ENCODE measurements at places on chromosomes 12 and 14. TPM values are rescaled to one million over a fixed set of nuclear protein-coding genes. Genes with fewer than 3 reads are reported as not detected.

RTL1 gene
- 159 TPM for total RNA-seq

GRCh38 chr12:236445-236844, 22.5 kb upstream of the SLC6A12 start:
- no peak overlapping the region for H3K4me3 ChIP-seq
- no peaks in the 10 kb centered on the region for H3K4me1 ChIP-seq
- DNase-seq = no peak

DNA sequence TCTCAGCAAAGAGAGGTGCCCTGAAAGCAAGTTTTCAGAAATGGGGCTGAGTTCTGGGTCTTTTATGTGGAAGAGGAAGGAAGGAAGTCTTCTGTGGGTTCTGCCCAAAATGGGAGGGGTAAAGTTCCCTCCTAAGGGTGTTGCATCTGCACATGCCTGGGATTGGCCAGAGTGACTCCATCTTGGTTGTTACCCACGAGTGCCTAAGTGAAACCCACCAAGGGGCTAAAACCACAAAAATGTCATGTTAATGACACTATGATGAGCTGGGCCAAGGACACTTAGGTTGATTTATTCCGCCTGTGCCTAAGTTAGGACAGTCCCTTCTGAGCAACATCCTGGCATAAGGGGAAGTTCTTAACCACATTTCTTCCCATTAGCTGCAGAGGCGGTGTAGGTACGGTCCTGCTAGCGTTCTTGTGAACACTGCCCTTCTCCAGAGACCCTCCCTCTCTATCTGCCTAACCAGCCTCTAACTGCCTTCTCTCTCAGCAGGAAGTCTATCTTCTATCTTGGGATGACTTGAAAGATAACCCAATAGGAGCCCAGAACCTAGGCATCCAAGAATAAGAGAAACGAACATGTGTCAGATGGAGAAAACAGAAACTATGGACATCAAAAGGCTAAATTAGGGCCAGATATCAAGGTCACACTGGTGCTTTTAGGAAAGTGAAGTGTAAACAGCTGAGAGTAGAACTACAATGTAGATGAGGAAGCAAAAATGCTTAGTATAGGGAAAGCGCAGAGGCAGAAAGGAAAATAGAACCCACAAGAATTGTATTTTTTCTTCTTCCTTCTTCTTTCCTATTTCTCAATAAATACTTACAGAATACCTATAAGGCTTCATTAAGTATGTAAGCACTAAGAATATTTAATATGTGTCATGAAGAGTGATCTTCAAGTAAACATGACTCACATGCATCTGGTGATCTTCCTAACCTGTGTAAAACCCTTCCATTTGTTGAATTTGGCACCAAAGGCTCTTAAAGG, 104.2 kb upstream of the AMN1 start:
- no peak for DNase-seq
- H3K27me3 ChIP-seq = no peaks in the 10 kb centered on the region
- no peaks in the 10 kb centered on the region for H3K4me1 ChIP-seq
- H3K4me3 ChIP-seq = no peak overlapping the region
- H3K36me3 ChIP-seq = peaks cover 10% of the 10 kb centered on the region
- H3K27ac ChIP-seq = no peak overlapping the region

DNA sequence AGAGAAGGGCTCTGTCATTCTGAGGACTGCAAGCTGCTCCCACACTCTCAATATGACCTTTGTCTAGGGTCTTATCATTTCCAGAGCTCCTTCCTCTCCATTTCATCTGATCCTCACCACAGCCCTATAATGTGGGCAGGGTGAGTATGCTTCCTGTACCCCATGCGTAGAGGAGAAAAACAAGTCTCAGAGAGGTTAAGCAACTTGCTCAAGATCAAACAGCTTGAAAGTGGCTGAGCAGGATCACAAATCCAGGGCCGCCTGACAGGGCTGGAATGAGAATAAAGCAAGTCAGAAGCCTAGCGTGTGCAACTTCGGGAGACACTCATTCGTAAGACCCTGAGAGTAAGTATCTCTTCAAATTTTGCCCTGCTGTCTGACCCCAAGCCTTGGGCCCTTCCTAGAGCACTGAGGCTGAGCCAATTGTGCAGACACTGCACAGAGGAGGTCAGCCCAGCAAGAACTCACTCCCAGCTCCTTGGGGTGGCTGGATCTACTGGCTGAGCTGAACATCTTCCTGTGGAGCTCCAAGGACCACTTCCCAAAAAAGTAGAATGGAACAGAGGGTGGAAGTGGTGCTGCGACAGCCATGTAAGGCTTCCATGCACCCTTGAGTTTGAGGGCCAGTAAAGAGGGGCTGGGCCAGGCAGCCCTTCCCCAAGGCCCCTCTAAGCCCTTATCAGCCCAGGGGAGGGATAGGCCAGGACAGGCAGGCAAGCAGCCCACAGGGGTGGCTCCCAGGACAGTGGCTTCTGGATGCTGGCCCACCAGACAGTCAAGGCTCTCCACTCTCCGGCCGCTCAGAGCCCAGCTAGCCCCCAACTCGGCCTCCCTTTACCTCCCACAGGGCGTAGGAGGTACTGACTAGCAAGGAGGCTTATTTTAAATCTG, 10.5 kb downstream of the ZFP36L1 start:
- DNase-seq = no peak
- H3K27ac ChIP-seq = no peak overlapping the region
- no peaks in the 10 kb centered on the region for H3K27me3 ChIP-seq
- no peak overlapping the region for H3K4me3 ChIP-seq
- peaks cover 47% of the 10 kb centered on the region for H3K4me1 ChIP-seq
- peaks cover 5% of the 10 kb centered on the region for H3K36me3 ChIP-seq

DNA sequence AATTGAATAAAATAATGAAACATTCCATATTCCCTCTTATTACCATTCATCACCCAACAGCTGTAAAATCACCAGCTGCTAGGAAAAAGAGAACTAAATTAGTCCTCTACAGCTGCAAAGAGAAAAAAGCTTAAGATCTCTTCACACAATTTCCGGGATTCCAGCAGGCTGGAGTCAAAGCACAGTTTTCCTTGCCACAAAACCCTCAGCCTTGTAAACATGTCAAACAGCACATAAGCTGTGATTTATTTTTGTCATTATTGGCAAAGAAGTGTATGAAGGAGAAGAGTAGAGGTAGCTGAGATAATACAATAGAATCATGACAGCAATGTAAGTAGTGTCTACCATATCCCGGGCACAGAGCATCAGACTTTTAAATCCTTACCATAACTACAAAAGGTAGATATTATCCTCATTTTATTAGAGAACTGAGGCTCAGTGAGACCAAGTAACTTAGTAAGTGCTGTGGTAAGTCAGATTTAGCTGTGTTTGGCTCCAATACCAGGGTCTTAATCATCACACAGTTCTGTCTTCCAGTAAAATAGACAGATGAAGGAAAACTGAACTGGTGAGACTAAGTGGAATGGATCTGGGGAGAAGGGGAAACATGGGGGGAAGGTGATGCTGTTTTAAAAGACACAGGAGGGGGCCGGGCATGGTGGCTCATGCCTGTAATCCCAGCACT, 57.3 kb downstream of the NTN4 start:
- H3K4me3 ChIP-seq = no peak overlapping the region
- no peak overlapping the region for H3K27ac ChIP-seq
- H3K27me3 ChIP-seq = no peaks in the 10 kb centered on the region
- peaks cover 14% of the 10 kb centered on the region for H3K4me1 ChIP-seq

- H3K4me3 ChIP-seq = no peak overlapping the region
- no peak for DNase-seq
- no peak overlapping the region for H3K27ac ChIP-seq
- H3K27me3 ChIP-seq = peaks cover 19% of the 10 kb centered on the region
- no peaks in the 10 kb centered on the region for H3K36me3 ChIP-seq
- peaks cover 3% of the 10 kb centered on the region for H3K4me1 ChIP-seq
Measured at GRCh38 chr12:101475751-101476305, 692 bp downstream of the SPIC start.

DNA sequence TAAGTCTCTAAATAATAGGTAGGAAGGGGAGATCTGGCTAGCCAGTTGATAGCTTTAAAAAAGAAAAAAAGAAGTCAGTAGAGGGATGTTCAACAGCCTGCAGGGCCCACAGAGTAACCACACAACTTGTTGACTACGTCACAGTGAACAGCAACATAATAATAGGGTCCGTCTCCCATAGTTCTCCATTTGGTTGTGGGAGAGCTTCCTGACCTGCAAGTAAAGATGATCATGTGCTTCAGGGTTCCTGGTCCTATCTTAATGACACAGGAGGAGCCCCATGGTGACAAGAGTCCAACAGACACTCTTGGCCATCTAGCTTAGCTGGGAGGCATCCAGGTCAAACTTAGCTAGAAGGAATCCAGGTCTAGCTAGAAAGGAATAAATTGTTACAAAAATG, 36.2 kb downstream of the FGD6 start:
- no peaks in the 10 kb centered on the region for H3K4me1 ChIP-seq
- no peak overlapping the region for H3K27ac ChIP-seq
- DNase-seq = no peak

GRCh38 chr14:67151082-67151666, 38.1 kb upstream of the GARIN2 start:
- peaks cover 1% of the 10 kb centered on the region for H3K4me1 ChIP-seq
- DNase-seq = no peak
- no peak overlapping the region for H3K27ac ChIP-seq
- H3K27me3 ChIP-seq = no peaks in the 10 kb centered on the region

DNA sequence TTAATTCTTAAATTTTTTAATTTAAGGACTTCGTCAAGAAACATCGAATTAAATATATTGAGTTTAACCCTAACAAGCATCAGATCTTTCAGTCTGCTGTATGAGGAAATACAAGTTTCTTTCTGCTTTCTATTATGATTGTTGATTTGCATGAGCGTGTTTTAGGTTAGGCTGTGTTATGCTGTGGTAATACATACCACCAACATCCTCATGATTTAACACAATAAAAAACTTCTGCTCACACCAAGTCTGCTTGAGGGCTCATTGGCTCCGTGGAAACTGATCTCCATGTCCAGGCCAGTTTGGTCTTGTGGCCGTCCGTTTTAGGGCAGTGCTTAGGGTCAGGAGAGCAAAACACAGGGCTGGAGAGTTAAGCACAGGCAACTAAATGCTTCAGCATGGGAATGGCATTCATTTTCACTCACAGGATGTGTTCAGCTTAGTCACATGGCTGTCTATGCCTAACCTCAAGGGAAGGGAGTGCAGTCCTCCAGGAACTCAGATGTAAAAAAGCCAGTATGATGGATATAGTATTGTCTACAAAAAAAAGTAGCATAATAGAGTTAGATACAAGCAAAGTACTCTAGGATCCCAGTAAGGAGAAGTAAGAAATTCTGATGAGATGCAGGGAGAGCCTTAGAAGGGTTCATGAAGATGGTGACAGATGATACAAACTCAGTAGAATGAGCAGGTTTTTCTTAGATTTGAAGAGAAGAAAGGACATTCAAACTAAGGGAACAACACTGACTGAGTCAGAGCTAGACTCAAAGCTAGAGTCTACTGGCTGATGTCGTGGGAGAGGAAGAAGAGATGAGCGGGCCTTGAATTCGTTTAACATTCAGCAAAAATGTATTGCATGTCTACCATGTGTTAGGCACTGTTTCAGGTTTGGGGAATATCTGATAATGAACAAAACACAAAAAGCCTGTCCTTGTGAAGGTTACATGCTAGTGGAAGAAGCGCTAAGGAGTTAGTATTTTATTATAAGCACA, 16.3 kb downstream of the MARK3 start:
- peaks cover 3% of the 10 kb centered on the region for H3K36me3 ChIP-seq
- H3K27ac ChIP-seq = peak overlapping the region; percentile 21
- no peak for DNase-seq
- H3K27me3 ChIP-seq = no peaks in the 10 kb centered on the region
- H3K4me1 ChIP-seq = peaks cover 29% of the 10 kb centered on the region

MYF5 gene
- not detected for total RNA-seq

DNA sequence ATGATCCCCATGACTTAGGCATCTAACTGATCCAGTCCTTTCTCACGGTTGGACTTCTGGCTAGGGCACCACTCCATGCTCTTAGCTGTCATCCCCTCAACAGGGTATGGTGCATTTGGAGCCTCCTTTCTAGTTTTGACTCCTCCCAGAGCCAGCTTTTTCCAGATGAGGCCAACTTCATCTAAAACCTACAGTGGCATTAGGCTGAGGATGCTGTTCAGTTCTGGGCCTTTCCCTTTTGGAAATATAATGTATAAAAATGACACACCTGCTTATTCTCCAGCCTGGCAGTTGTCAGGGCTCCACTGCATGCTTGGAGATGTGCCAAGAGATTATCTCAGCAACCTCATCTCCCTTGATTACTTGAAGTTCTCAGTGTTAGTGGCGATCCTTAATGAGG, 239.7 kb downstream of the EMP1 start:
- H3K4me3 ChIP-seq = no peak overlapping the region
- DNase-seq = no peak
- peaks cover 7% of the 10 kb centered on the region for H3K4me1 ChIP-seq
- H3K27ac ChIP-seq = no peak overlapping the region
- no peaks in the 10 kb centered on the region for H3K36me3 ChIP-seq

SLC4A8 gene
- total RNA-seq = 11.8 TPM

GRCh38 chr12:56980941-56981530, 23.6 kb upstream of the RDH16 start:
- H3K4me3 ChIP-seq = no peak overlapping the region
- peaks cover 2% of the 10 kb centered on the region for H3K36me3 ChIP-seq
- no peaks in the 10 kb centered on the region for H3K27me3 ChIP-seq
- no peaks in the 10 kb centered on the region for H3K4me1 ChIP-seq
- no peak for DNase-seq
- H3K27ac ChIP-seq = no peak overlapping the region

DNA sequence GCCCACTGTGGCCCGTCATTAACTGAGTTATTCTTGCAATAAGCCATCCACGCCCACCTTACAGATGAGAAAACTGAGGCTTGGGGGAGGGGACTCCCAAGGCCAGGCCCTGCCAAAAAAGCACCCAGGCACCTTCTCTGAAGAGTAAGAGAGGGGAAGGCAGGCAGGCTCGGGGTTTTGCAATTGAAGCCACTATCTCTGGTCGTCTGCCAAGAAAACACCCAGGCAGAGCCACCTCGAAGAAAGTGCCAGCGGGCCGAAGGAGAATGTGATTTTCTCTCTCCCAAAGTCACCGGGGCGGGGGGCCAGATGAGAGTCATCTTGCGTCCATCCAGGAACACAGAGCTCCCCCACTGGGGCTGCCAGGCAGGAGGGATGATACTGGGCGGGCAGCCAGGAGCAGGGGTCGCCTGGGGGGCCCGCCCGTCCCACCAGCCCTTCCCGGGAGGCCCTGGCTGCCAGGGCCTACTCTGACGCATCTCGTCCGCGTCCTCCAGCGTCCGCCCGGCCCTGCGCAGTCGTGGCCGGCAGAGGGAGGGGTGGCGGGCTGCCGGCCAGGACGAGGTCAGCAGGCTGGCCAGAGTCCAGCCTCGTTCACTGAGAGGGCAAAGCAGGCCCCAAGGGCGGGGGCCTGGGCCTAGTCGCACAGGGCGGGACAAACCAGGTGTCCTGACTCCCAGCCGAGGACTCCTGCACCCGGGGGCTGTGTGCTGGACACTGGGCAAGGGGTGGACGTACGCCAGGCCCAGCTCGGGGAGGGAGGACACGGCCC, 74.3 kb downstream of the RFLNA start:
- H3K4me3 ChIP-seq = no peak overlapping the region
- peaks cover 3% of the 10 kb centered on the region for H3K36me3 ChIP-seq
- H3K27me3 ChIP-seq = no peaks in the 10 kb centered on the region
- H3K4me1 ChIP-seq = no peaks in the 10 kb centered on the region

GRCh38 chr14:20383032-20383431, 30.3 kb downstream of the TEP1 start:
- H3K36me3 ChIP-seq = peaks cover 18% of the 10 kb centered on the region
- no peak overlapping the region for H3K4me3 ChIP-seq
- no peak overlapping the region for H3K27ac ChIP-seq
- H3K4me1 ChIP-seq = peaks cover 12% of the 10 kb centered on the region
- no peaks in the 10 kb centered on the region for H3K27me3 ChIP-seq
- no peak for DNase-seq

CCDC175 gene
- total RNA-seq = 0.20 TPM
